ENCODE measurements at places on chromosomes 3 and 15.

DNA sequence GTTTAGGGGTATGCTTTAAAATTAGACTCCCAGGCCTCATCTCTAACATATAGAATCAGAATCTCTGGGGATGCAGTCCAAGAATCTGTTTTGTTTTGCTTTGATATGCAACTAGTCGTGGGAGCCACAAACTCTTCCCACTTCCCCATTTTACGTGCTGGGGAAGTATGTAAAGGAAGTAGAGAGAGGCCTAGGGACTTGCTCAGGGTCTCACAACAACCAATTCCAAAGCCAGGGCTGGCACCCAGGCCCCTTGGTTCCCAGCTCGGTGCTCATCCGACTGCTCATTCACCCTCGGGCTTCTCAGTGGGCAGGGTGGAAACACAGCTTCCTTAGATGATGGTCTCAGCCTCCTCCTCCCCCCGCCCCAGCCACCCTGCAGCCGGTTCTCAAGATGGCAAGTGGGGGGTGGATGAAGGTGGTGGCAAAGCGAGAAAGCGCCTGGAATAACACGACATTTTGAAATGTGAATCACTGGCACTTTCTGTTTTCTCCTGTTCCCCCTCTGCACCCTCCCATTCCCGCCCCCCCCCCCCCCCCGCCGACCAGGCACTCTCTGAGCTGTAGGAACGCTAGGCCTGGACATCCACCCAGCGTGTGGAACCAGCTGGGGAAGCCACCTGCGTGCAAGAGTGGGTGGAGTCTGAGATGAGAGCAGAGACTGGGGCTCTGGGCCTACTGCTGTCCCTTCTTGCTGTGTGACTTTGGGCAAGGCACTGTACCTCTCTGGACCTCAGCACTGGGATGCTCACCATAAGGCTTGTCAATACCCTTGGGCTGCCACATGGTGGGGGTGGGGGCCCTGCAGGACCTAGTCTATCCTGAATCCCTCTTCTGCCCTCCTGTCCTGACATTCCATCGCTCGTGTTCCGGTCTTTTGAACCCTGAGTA, 214.5 kb downstream of the RPLP1 start:
- no peak for DNase-seq

- DNase-seq = no peak
These were observed 52.8 kb downstream of the SEMA5B start for GRCh38 chr3:122974764-122975162.

GRCh38 chr3:31486865-31487533, 45.7 kb upstream of the STT3B start:
- DNase-seq = no peak

DNA sequence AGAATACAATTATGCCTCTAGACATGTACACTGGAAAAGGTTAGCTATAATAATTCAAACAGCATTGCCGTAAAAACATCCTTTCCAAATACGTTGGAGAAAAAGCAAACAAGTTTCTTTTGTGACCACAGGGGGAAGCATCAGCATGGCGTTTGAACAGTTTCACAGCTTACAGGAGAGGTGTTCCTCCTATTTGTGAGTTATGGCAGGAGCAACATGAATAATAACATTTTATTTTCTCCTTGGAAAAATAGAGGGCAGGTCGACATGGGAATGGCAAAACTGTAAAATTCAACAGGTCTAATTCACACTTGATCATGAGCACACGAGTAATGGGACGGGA, 39.7 kb upstream of the GADL1 start:
- peak; percentile 36 for DNase-seq

GRCh38 chr3:23805633-23806533, at the start of gene UBE2E1:
Gene UBE2E1 (plus strand): TSS chr3:23805955. CDS start chr3:23807270, 1,315 bp downstream.
- peak; percentile 75 for DNase-seq

GRCh38 chr3:72143322-72143721, 358.4 kb upstream of the PROK2 start:
- DNase-seq = no peak

DNA sequence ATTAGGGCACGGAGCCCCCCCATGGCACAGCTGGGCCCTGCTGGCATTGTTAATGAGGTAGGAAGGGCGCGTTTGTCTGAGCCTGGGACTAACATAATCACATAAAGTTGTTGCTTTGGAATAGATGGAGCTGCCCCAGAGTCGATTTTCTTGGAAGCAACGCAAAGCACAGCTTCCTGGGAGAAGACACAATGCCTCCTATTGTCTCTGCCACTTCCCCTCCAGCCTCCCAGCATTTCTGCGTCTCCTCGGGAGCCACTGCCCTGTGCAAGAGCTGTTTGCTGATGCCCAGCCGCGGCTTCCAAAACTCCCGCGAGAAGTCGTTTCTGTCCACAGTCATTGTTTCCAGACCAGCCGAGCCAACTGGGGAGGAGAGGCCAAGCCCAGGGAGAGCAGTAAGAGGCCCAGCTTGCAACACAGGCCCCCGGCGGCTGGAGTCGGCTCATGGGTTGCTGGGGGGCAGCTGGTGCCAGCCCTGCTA, 18.1 kb upstream of the ALDH1A3 start:
- DNase-seq = no peak

GRCh38 chr3:126389112-126389793, 5.5 kb upstream of the CFAP100 start:
- DNase-seq = peak; percentile 82

DNA sequence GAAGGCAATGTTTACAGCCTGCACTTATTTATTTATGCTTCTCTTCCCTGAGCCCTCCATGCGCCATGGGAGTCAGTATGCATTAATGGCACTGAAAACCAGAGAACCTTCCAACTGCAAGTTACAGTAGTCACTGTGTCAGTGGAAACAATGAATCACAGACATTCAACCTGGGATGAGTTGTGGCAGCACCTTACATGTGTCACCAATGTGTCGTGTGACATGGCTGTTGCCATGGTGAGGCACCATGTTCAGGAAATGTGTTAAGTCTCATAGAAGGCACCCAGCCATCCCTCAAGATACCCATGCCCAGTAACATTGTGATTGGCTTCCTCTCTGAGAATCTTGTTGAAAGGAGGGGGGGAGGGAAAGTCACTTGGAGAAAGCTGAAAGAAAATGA, 105.0 kb downstream of the FOXP1 start:
- no peak for DNase-seq

GRCh38 chr3:188349351-188349901, 195.5 kb downstream of the LPP start:
- no peak for DNase-seq

GRCh38 chr3:34504366-34504765, 705.9 kb downstream of the PDCD6IP start:
- no peak for DNase-seq

- no peak for DNase-seq
These were observed 41.9 kb downstream of the CCDC12 start for GRCh38 chr3:46934498-46935167.

All from left lung (tissue), 14 donors.